ENCODE measurements at places on chromosomes 7 and 10.

DNA sequence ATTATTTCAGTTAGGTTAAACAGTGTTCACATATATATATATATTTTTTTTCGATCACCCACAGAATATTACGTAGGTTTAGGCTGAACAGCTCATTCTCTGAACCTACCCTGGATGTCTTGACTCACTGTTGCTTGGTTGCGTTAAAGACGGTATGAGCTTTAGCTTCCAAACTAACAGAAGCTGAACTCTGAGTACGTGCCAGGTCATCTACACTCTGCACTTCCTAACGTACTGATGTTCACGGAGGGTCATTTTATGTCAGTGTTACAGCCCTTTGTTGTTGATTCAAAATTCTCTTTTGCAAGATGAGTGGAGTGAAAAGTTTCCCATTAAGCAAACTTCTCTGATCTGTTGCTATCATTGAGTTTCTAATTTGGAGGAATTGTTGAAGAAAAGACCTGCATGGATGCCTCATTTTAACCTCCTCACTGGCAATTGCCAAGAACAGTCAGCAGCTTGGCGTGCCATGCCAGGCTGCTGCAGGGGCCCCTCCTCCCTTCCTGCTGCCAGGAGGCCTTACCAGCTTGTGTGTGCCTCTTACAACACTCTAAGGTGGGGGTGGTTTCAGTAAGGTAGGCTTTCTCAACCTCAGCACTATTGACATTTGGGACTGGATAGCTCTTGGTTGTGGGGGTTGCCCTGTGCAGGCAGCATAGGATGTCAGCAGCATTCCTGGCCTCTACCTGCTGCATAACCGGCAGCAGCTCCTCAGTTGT lies 44.3 kb downstream of the INSYN2A start:
- DNase-seq, result no peak

- DNase-seq, result peak; percentile 44
Observed at GRCh38 chr7:46468753-46469356, 547.8 kb upstream of the IGFBP3 start.

DNA sequence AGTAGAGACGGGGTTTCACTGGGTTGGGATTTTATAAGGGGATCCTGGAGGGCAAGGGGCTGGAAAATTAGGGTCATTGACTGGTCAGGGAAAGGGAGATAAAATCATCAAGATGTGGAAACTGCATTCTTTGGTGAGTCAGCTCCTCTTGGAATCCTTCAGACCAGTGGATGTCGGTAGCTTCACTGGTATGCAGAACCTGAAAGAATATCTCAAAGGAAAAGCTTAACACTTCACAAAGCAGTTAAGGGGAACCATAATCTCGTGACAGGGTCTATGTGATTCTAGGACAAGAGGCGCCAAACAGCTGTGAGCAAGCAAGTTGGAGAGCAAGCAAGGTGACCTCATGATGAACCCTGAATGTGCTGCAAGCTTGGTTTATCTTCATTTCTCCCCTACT lies 634.7 kb upstream of the AUTS2 start:
- DNase-seq, result no peak

- no peak for DNase-seq
Observed at GRCh38 chr7:142263598-142264380, 5.9 kb upstream of the PRSS58 start.

DNA sequence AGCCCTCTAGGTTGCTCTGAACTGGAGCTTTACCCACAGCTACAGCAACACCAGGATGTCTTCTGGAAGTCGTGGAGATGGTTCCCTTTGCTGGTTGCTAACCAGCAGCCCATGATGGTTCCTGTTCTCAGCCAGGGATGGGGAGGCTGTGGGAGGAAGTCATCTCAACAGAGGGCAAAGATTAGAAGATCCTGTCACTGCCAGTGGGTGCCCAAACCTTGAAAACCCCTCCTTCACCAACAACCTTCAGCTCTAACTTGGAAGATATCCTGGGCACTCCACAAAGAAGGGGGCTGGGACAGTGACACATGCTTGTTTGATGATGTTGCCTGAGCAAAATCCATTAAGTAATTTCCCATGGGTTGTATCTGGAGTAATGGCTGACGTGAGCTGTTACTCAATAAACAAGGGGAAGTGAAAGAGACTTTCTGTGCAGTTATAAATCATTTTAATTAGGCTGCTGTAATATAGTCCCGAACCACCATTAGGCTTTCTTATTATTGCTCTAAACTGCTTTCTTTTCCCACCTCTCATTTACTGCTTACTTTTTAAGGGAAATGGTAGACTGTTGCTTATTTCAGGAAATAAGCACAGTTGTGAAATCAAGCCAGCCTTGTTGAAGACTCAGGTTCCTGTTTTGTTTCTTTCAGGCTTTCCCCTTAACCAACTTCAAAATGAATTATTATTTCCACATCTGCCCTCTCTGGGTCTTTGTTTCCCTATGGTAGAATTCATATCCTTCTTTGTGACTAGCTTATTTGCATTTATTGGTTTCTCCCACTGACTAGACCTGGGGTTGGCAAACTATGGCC lies 124.8 kb downstream of the PPP1R17 start:
- peak; percentile 91 for DNase-seq

- DNase-seq, result no peak
Observed at GRCh38 chr7:66211429-66211828, 6.3 kb downstream of the TPST1 start.

- no peak for DNase-seq
Observed at GRCh38 chr10:130234171-130234965, 98.2 kb downstream of the GLRX3 start.

GRCh38 chr10:124233546-124234138 lies 140.2 kb upstream of the CHST15 start:
- no peak for DNase-seq

GRCh38 chr10:69481305-69481704 lies 30.0 kb downstream of the TSPAN15 start:
- peak; percentile 30 for DNase-seq

DNA sequence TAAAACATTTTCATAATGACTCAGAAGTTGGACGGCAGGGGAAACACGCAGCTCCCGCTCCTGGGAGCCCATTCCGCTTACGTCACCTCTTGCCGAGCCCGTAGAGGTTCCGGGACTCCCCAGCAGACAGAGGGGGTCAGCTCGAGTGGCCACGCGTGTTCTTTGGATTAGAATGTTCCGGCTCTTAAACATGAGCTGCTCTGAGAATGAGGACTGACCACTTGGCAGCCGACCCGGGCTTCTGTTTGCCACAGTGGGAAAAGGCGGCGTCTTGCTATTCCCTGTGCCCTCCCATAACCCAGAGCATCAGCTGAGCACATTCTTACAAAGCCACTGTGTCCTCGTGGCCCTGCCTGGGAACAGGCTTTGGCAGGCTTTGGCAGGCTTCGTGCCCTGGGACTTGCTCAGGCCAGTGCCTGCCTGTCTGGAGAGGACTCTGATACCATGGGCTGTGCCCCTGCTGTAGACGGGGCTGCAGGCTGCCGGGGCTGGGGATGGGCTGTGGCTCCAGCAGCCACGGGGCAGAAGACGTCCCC lies 40.1 kb downstream of the PFKP start:
- DNase-seq, result no peak

- DNase-seq, result no peak
Observed at GRCh38 chr7:2504128-2504888, 15.3 kb upstream of the LFNG start.

DNA sequence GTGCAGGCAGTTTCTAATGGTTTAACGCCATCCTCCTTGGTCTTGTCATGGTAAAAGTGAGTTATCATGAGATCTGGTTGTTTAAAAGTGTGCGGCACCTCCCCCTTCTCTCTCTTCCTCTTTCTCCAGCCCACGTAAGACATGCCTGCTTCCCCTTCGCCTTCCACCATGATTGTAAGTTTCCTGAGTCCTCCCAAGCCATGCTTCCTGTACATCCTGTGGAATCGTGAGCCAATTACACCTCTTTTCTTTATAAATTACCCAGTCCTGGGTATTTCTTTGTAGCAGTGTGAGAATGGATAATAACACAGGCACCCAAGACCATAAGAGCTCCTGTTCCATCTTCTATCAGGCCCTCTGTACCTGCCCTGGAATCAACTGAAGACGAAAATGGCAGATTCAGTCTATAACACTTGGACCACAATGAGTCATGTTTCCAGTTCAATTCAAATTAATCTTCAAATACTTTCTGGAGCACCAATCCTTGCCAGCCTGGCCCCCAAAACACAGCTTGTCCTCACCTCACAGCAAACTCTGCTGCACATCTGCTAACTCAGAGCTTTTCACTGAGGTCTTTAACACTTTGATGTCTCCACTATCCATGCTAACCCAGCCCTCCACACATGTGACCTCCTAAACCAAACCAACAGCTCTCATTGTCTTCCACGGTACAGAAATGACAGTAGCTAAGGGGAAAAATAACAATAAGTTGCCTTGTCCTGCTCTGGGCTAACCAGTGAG lies 73.2 kb downstream of the SFMBT2 start:
- peak; percentile 49 for DNase-seq

- no peak for DNase-seq
Observed at GRCh38 chr7:45982907-45983719, 62.0 kb upstream of the IGFBP3 start.

DNA sequence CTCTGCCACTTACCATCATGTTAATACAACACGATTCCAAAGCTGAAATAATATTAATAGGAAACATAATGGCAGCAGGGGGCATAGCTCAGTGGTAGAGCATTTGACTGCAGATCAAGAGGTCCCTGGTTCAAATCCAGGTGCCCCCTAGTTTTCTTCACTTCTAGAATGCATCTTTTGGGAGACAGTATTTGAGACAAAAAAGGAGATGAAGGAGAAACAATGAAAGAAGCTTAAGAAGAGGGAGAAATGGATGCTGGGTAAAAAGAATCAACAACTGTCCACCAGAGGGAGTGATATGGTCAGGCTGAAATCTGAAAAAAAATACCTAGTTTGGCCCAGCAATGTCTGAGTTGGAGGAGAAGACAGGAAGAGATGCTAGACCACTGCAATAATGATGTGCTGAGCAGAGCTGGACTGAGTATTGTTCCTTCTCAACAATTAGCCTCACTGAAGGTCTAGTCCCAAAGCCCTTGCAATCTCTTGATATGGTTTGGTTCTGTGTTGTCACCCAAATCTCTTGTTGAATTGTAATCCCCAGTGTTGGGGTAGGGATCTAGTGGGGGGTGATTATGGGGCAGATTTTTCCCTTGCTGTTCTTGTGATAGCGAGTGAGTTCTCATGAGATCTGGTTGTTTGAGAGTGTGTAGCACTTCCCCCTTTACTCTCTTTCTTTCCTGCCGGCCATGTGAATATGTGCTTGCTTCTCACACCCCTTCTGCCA lies 48.3 kb downstream of the ZNF783 start:
- peak; percentile 75 for DNase-seq

DNA sequence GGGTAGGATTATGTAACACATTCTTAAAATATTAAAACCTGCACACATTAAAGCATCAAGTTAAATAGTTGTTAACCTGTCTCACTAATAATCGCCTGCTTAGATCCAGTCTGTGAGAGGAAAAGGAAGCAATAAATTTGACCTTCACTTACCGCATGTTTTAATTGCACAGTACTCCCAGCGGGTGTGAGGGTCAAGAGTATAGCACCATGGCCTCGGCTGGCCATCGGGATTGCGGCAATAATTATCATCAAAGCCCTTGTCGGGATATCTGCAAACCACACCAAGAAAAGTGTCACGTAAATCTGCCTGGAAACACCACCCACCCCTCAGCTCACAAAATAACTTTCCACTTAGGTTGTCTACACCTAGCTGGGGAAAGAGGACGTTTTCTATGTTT lies 26.6 kb downstream of the HGF start:
- DNase-seq, result no peak

GRCh38 chr7:116525913-116526861 lies 1.4 kb downstream of the CAV1 start:
- peak; percentile 63 for DNase-seq

- DNase-seq, result no peak
Observed at GRCh38 chr10:117483056-117483590, 59.4 kb upstream of the EMX2 start.

DNA sequence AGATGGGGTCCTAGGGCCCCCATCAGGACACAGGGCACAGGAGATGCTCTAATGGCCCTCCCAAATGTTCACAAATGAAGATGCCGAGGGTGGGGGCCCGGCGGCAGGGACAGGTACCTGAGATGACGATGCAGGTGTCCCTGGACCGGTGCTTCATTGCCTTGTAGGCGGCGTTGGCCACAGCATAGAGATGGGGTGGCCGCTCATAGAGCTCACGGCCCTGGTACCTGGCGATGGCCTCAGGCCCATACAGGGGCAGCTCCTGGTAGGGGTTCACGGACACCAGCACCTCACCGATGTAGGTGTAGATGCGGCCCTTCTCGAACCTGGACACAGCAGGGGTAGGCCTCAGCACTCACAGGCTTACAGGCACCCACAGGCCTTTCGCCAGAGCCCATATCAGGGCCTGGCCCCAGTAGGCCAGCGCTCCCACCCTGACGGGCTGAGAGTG lies 2.0 kb downstream of the MYO1G start:
- DNase-seq, result no peak

- peak; percentile 95 for DNase-seq
Observed at GRCh38 chr7:39589323-39590111, 23.3 kb downstream of the YAE1 start.

- DNase-seq, result peak; percentile 70
Observed at GRCh38 chr7:32905175-32905662, 13.7 kb upstream of the KBTBD2 start.

- DNase-seq, result no peak
Observed at GRCh38 chr7:87156709-87157108, 4.5 kb downstream of the DMTF1 start.

DNA sequence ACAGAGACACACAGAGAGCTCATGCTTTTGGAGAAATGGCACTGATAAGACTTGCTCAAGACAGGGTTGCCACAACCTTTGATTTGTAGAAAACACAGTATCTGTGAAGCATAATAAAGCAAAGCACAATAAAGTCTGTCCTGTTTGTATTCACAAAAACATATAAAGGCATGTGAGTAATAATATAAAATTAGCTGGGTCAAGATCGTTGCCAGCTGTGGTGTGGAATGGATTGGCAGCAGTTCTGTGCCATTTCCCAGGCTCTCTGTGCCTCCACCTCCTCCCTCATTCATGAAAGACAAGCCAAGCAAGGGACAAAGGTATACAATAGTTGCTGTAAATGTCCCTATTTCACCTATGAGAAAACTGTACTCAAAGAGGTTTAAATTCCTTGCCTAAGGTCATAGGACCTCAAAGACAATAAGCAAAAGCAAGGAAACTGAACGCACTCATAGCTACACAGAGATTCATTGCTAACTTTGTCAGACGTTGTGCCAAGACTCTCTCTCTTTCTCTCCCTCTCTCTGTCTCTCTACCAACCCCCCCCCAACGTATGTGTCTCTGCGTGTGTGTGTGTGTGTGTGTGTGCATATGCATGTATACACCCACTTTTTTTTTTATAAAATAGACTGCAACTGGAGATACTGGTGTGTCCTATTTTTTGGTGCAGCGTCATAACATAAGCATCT lies 31.8 kb downstream of the CHST3 start:
- DNase-seq, result no peak

GRCh38 chr7:86846494-86847190 lies 202.9 kb downstream of the GRM3 start:
- DNase-seq, result no peak

GRCh38 chr10:75265856-75266255 lies 30.1 kb upstream of the COMTD1 start:
- no peak for DNase-seq

GRCh38 chr7:9240001-9240400 lies 806.6 kb downstream of the NXPH1 start:
- no peak for DNase-seq

- DNase-seq, result no peak
Observed at GRCh38 chr7:12146813-12147212, 64.3 kb upstream of the TMEM106B start.

All from NB4 (cell line).